Foreskin fibroblast (primary cell): ENCODE measurements at places on chromosomes 2 and 18.
A peak's percentile ranks its signal among the peaks of the same experiment; 100 is the strongest.

DNA sequence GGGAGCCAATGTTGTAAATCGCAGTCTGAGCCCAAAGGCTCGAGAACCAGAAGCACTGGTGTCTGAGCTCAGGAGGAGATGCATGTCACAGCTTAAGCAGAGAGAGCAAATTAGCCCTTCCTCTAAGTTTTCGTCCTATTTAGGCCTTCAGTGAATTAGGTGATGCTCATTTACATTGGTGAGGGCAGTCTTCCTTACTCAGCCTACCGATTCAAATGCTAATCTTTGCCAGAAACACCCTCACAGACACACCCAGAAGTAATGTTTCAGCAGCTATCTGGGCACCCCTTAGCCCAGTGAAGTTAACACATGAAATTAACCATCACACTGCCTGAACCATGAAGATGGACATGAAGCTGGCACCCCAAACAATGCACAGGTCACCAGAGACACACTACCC is 385.1 kb downstream of the STK39 start:
- no peak for DNase-seq

- DNase-seq = no peak
Observed at GRCh38 chr2:72150861-72151356, 3.2 kb upstream of the CYP26B1 start.

DNA sequence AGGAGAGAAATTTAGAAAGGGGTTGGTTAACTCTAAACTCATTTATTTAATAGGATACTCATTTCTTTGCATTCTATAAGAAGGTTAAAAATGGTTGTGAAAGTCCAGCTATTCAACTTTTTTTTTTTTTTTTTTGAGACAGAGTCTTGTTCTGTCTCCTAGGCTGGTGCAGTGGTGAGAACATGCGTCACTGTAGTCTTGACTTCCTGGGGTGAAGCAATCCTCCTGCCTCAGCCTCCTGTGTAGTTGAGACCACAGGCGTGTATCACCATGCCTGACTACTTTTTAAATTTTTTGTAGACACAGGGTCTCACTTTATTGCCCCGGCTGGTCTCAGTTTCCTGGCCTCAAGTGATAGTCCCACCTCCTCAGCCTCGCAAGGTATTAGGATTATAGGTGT is 11.9 kb downstream of the ELP2 start:
- no peak for DNase-seq

GRCh38 chr2:102141970-102142828 is at the start of gene IL1R1:
IL1R1 (plus strand) TSS chr2:102142746; CDS start chr2:102157725, 14,979 bp downstream.
- peak; percentile 96 for DNase-seq

DNA sequence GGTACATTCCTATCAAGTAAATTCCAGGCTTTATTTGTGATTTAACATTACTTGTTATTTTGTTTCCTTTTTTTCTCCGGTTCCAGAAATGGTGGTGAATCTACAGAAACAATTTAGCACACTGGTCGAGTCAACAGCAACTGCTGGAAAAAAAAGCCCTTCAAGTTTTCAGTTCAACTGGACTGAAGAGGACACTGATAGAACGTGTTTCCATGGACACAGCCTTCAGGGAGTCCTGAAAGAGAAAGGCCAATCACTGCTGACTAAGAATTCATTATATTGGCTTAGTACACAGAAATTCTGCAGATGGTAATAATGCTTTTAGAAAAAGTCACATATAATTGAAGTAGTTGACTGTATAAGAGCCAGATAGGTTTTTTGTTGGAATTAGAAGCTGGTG is 32.0 kb upstream of the GRHL1 start:
- no peak for DNase-seq
